ENCODE measurements at places on chromosomes 2 and 18. TPM values are rescaled to one million over a fixed set of nuclear protein-coding genes. Genes with fewer than 3 reads are reported as not detected.

The HOXD1 gene
- total RNA-seq: 4.1 TPM

GRCh38 chr18:7317804-7318231 is 86.9 kb downstream of the LRRC30 start:
- DNase-seq: no peak
- H3K4me3 ChIP-seq: no peak overlapping the region
- no peaks in the 10 kb centered on the region for H3K27me3 ChIP-seq
- no peak overlapping the region for H3K27ac ChIP-seq
- no peaks in the 10 kb centered on the region for H3K4me1 ChIP-seq

- H3K27ac ChIP-seq: no peak overlapping the region
- no peaks in the 10 kb centered on the region for H3K4me1 ChIP-seq
- H3K36me3 ChIP-seq: no peaks in the 10 kb centered on the region
- no peak for DNase-seq
Observed at GRCh38 chr2:220282236-220282635, 654.8 kb downstream of the SLC4A3 start.

The INSIG2 gene
- 7.9 TPM for total RNA-seq

DNA sequence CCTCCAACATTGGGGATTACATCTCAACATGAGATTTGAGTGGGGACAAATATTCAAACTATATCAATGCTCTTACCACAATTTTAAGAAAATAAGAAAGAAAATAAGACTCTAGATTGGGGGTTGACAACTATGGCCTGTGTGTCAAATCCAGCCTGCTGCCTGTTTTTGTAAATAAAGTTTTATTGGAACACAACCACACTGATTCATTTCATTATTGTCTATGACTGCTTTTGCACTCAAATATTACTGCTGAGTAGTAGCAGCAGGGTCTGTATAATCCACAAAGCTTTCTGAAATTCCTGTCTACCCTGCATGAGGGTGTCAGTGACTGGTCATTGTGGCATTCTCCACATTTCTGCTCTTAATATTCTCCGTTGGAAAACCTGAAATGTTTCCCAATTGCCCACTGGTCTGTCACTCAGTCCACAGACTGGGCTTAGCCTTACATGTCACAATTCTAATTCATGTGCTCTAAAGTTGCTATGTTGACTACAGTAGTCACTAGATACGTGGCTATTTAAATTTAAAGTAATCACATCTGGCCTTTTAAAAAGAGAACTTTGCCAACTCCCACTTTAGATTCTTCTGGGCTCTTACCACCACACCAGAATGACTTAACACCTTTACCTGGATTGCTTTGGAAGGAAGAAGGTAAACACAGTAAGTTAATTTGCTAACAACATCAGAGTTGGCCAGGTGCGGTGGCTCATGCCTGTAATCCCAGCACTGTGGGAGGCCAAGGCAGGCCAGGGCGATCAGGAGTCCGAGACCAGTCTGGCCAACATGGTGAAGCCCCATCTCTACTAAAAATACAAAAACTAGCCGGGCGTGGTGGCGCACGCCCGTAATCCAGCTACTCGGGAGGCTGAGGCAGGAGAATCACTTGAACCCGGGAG is 86.9 kb downstream of the CLHC1 start:
- H3K36me3 ChIP-seq: no peaks in the 10 kb centered on the region
- no peak for DNase-seq
- H3K27ac ChIP-seq: no peak overlapping the region
- no peak overlapping the region for H3K4me3 ChIP-seq

GRCh38 chr2:64342195-64343099 is 111.5 kb upstream of the LGALSL start:
- no peaks in the 10 kb centered on the region for H3K4me1 ChIP-seq
- no peak for DNase-seq
- H3K27ac ChIP-seq: no peak overlapping the region
- no peak overlapping the region for H3K4me3 ChIP-seq

The ASTL gene
- total RNA-seq: not detected

DNA sequence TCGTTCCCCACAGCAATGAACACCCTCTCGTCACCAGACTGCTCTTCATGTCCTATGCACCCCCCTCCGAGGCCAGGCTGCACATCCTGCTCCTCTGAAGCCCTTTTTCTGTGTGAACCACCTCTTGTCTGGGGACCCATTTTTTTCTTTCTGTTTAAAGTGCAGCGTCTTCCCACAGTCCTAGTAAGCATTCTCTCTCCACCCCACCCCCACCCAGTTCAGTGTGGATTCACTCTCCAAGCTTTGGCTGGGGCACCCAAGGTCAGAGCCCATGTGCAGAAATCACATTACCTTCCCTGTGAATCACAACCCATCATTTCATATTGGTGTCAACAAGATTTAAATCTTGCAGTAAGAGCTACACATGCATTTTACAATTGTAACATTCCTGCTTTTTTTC is 26.4 kb upstream of the PKDCC start:
- no peaks in the 10 kb centered on the region for H3K27me3 ChIP-seq
- DNase-seq: no peak
- no peaks in the 10 kb centered on the region for H3K4me1 ChIP-seq
- H3K36me3 ChIP-seq: no peaks in the 10 kb centered on the region

DNA sequence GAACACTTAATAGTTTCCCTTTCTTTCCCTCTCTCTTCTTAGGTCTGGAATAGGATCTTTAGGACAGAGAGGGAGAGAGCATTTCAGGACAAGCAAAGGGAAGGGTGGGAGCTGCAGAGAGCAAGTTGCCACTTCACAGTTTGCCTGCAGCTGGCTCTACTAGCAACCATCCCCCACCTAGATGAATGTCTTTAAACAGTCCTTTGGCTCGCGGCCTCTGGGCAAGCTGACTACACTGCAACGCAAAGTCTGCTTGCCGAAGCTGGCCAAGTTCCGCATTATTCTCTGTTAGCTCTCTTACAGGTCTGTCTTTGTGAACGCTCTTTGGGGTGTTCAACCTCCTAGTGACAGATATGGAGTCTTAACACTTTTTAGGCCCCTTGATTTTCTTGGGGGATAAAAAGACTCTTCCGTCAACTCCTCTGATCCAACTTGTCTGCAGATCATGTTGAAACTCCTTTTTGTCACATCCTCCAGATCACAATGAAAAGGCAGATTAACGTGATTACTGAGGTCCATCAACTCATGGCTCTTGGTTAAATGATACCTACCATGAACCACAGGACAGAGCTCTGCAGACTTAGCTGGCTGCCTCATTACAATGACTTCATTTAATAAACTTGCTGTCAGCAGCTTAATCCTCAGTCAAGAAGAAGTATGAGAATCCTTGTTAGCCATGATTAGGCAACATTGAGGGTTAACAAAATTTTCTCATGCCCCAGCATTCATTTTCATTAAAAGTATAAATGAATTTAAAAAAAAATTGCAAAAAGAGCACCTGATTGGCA is 74.6 kb downstream of the SLC4A3 start:
- H3K4me1 ChIP-seq: no peaks in the 10 kb centered on the region
- no peak overlapping the region for H3K4me3 ChIP-seq
- no peak for DNase-seq
- H3K36me3 ChIP-seq: no peaks in the 10 kb centered on the region

GRCh38 chr18:29862824-29863223 is 1179.7 kb downstream of the DSC3 start:
- no peak overlapping the region for H3K27ac ChIP-seq
- no peak overlapping the region for H3K4me3 ChIP-seq
- no peaks in the 10 kb centered on the region for H3K4me1 ChIP-seq
- no peaks in the 10 kb centered on the region for H3K36me3 ChIP-seq
- no peak for DNase-seq

DNA sequence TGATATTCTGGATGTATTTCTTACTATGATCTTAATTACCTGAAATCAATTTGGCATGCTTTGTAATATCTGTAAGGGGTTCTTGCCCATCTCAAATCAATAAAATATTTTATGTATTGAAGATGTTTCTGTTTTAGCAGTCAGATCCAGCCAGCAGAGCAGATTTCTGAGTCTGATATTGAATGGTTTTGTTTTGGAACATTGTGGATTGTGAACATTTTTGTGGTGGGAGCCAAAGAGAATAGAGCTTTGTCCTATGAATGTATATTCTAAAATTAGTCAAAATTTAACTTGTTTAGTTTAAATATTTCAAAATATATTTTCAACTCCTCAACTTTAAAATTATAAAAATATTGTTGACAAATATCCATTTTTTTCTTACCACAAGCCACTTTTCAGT is 197.0 kb downstream of the UBE2E3 start:
- DNase-seq: no peak
- no peak overlapping the region for H3K27ac ChIP-seq
- no peaks in the 10 kb centered on the region for H3K27me3 ChIP-seq
- H3K4me1 ChIP-seq: no peaks in the 10 kb centered on the region
- H3K36me3 ChIP-seq: no peaks in the 10 kb centered on the region

- no peak overlapping the region for H3K4me3 ChIP-seq
- H3K27ac ChIP-seq: no peak overlapping the region
- no peak for DNase-seq
- H3K36me3 ChIP-seq: no peaks in the 10 kb centered on the region
Observed at GRCh38 chr18:68215931-68216330, 499.0 kb downstream of the TMX3 start.

- H3K27me3 ChIP-seq: no peaks in the 10 kb centered on the region
- H3K4me1 ChIP-seq: no peaks in the 10 kb centered on the region
- no peak overlapping the region for H3K4me3 ChIP-seq
- no peak for DNase-seq
Observed at GRCh38 chr18:6368017-6368416, 46.7 kb downstream of the L3MBTL4 start.

The TEKT4 gene
- total RNA-seq: not detected

- no peaks in the 10 kb centered on the region for H3K36me3 ChIP-seq
- DNase-seq: no peak
- no peak overlapping the region for H3K4me3 ChIP-seq
- no peaks in the 10 kb centered on the region for H3K27me3 ChIP-seq
- no peak overlapping the region for H3K27ac ChIP-seq
Observed at GRCh38 chr2:24559473-24560113, 68.5 kb downstream of the NCOA1 start.

GRCh38 chr2:67309281-67309680 is 87.9 kb upstream of the ETAA1 start:
- H3K36me3 ChIP-seq: no peaks in the 10 kb centered on the region
- DNase-seq: no peak
- H3K27me3 ChIP-seq: no peaks in the 10 kb centered on the region
- H3K4me1 ChIP-seq: no peaks in the 10 kb centered on the region
- no peak overlapping the region for H3K4me3 ChIP-seq
- H3K27ac ChIP-seq: no peak overlapping the region

DNA sequence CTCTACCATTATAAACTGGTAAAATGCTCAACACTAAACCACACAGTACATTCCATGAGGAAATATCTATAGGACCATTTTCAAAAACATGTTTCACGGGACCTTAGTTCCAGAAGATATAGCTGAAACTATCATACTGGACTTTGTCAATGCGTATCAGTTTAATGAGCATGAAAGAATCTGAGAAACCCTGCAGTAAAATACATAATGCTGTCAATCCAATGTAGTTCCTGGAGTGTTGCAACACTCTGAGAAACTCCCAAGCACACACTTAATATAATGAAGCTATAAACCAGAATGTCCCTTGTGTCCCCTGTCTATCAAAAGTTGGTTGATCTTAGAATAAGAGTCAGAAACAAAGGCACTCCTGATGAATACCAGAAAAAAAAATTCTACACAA is 16.2 kb downstream of the IWS1 start:
- peaks cover 28% of the 10 kb centered on the region for H3K4me1 ChIP-seq
- H3K27me3 ChIP-seq: no peaks in the 10 kb centered on the region
- H3K27ac ChIP-seq: peak overlapping the region; percentile 74
- no peak for DNase-seq
- H3K4me3 ChIP-seq: no peak overlapping the region
- H3K36me3 ChIP-seq: no peaks in the 10 kb centered on the region

DNA sequence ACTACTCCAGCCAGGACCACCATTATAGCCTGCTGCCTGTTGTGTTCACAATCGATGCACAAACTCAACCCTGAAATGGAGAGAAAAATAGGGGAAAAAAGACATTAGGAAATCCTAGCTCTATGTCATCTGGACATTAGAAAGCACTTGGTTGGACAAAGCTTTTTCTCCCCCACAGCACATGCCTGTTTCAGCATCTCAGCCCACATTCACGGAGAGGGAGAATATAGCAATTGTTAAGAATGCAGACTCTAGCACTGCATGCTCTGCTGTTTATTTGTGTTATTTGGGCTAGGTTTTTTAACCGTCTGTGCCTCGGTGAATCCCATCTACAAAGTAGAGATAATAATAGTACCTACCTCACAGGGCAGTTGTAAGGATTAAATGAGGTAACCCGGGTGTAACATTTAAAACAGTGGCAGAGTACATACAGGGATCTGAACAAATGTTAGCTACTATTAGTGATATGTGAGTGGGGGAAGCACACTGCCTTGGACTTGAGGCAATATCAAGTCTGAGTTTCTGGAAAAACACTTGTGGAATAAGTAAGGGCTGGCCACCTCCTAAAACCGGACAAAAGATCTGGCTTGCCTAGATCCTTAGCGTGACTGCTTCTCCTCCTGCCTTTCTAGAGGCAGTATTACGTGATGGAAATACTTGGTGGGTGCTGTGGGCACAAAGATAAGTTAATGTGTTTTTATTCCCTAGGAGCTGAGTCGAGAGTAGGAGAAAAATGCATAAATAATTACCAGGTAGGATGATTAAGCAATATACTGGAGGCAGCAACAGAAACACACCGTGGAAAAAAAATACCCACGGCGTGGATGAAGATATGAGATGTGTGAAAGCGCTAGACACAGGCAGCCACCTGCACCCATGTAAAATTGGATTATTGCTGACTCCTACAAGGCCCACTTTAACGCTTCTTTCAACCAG is 1.0 kb upstream of the PPP1CB start:
- H3K36me3 ChIP-seq: no peaks in the 10 kb centered on the region
- H3K4me1 ChIP-seq: peaks cover 32% of the 10 kb centered on the region
- peak; percentile 28 for DNase-seq
- no peaks in the 10 kb centered on the region for H3K27me3 ChIP-seq

The DUSP2 gene
- 1.6 TPM for total RNA-seq

The GDF7 gene
- 0.75 TPM for total RNA-seq

Data from transverse colon (tissue), 4 donors.